Left lung (tissue), 14 donors: ENCODE measurements at places on chromosomes 11 and 22. TPM values are rescaled to one million over a fixed set of nuclear protein-coding genes. Genes with fewer than 3 reads are reported as not detected.

Gene SNX19
- 40.5 TPM for polyA plus RNA-seq

Gene OR8D4
- polyA plus RNA-seq = not detected

Gene GRM5
- 0.04 TPM for polyA plus RNA-seq

Gene APOA5
- polyA plus RNA-seq = 0.07 TPM

Gene FIBIN
- 6.3 TPM for polyA plus RNA-seq

Gene TMPRSS5
- polyA plus RNA-seq = 0.68 TPM

Gene OR10D3
- polyA plus RNA-seq = not detected

Gene HTR3A
- 0.14 TPM for polyA plus RNA-seq

Gene SHANK3
- polyA plus RNA-seq = 20.1 TPM

Gene SOX6
- polyA plus RNA-seq = 18.7 TPM

Gene GLYAT
- polyA plus RNA-seq = 0.42 TPM

Gene APOBEC3F
- 13.5 TPM for polyA plus RNA-seq

Gene SLC25A18
- 0.36 TPM for polyA plus RNA-seq

Gene BRD1
- polyA plus RNA-seq = 37.2 TPM

Gene TPH1
- polyA plus RNA-seq = 2.5 TPM

Gene SMIM38
- 0.75 TPM for polyA plus RNA-seq

Gene KLHDC7B
- polyA plus RNA-seq = 0.03 TPM

Gene OR5B21
- not detected for polyA plus RNA-seq

Gene POU2AF2
- 0.35 TPM for polyA plus RNA-seq

Gene LMO2
- 37.7 TPM for polyA plus RNA-seq

Gene CYP2D6
- polyA plus RNA-seq = 6.8 TPM

Gene HYOU1
- 66.2 TPM for polyA plus RNA-seq

Gene MLC1
- polyA plus RNA-seq = 3.0 TPM

Gene SMTNL1
- 0.43 TPM for polyA plus RNA-seq

Gene HEPN1
- polyA plus RNA-seq = 0.15 TPM

Gene TMEM191C
- 1.7 TPM for polyA plus RNA-seq

Gene TESMIN
- polyA plus RNA-seq = 12.8 TPM

Gene ENTHD1
- not detected for polyA plus RNA-seq

Gene SLC16A8
- polyA plus RNA-seq = 0.94 TPM

Gene TMA7B
- 0.23 TPM for polyA plus RNA-seq

Gene CDON
- 13.0 TPM for polyA plus RNA-seq

Gene GAS2
- 12.0 TPM for polyA plus RNA-seq

Gene RAC2
- 10.4 TPM for polyA plus RNA-seq

Gene CLCF1
- polyA plus RNA-seq = 10.9 TPM

Gene PRRG4
- 2.5 TPM for polyA plus RNA-seq

Gene EEF1G
- polyA plus RNA-seq = 2,492 TPM

Gene CDC42EP1
- 30.8 TPM for polyA plus RNA-seq

Gene APOC3
- 1.5 TPM for polyA plus RNA-seq

Gene MEI1
- 3.2 TPM for polyA plus RNA-seq

Gene SCGB1D2
- polyA plus RNA-seq = not detected

Gene PC
- 10.4 TPM for polyA plus RNA-seq

Gene TREH
- polyA plus RNA-seq = 0.25 TPM

Gene SCUBE2
- polyA plus RNA-seq = 33.5 TPM

Gene OR6A2
- not detected for polyA plus RNA-seq

Gene C22orf31
- 1.6 TPM for polyA plus RNA-seq

Gene RAG2
- polyA plus RNA-seq = 0.37 TPM

Gene C11orf21
- 1.9 TPM for polyA plus RNA-seq

Gene DTX4
- 68.7 TPM for polyA plus RNA-seq

Gene ZNF214
- 10.3 TPM for polyA plus RNA-seq

Gene PATE4
- polyA plus RNA-seq = not detected

Gene PDGFB
- 26.9 TPM for polyA plus RNA-seq

Gene SSTR3
- polyA plus RNA-seq = not detected

Gene FOLH1
- 20.2 TPM for polyA plus RNA-seq

Gene PKP3
- 13.9 TPM for polyA plus RNA-seq

Gene KCNK7
- polyA plus RNA-seq = 0.21 TPM

Gene TRAF6
- polyA plus RNA-seq = 13.5 TPM

Gene PIK3IP1
- polyA plus RNA-seq = 11.7 TPM

Gene GLYATL2
- polyA plus RNA-seq = 1.8 TPM

Gene KRTAP5-11
- not detected for polyA plus RNA-seq

Gene OR52I2
- polyA plus RNA-seq = not detected
